Activated CD4-positive, alpha-beta memory T cell treated with anti-CD3 and anti-CD28 coated beads for 36 hours (primary cell): ENCODE measurements at places on chromosomes 16 and 17. TPM values are rescaled to one million over a fixed set of nuclear protein-coding genes. Genes with fewer than 3 reads are reported as not detected.

The ADAMTS18 gene
- not detected for total RNA-seq

The SNX20 gene
- total RNA-seq, result 56.9 TPM

The KRTAP2-4 gene
- total RNA-seq, result not detected

The HYDIN gene
- total RNA-seq, result not detected

The CD7 gene
- 574 TPM for total RNA-seq

The HID1 gene
- total RNA-seq, result 2.6 TPM

The KRTAP2-3 gene
- total RNA-seq, result not detected

The MYH3 gene
- 2.4 TPM for total RNA-seq

The SRCIN1 gene
- 0.92 TPM for total RNA-seq

The TMC7 gene
- not detected for total RNA-seq

The ORC6 gene
- 51.7 TPM for total RNA-seq

The OTOP3 gene
- not detected for total RNA-seq

The CCL4 gene
- total RNA-seq, result 966 TPM

DNA sequence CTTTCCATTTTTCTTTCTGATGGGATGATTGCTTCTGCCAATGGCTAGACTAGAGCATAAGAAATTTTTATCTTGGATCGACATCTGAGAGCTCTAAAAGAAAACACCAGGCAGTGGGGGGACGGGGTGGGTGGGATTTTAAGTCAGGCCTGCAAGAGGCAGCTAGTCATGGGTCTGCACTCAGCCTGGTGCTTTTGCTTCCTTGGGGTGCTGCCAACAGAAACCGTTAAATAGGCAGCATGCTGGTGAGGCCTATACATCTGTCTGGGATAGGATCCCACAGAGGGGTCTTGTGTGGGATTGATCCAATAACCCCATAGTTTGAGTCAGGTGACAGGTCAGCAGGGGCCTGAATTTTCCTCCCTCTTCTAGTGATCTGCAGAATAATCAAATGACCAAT is 26.9 kb downstream of the ZNRF1 start:
- H3K4me1 ChIP-seq, result peaks cover 24% of the 10 kb centered on the region
- H3K36me3 ChIP-seq, result peaks cover 18% of the 10 kb centered on the region
- H3K27me3 ChIP-seq, result no peaks in the 10 kb centered on the region
- no peak overlapping the region for H3K4me3 ChIP-seq

DNA sequence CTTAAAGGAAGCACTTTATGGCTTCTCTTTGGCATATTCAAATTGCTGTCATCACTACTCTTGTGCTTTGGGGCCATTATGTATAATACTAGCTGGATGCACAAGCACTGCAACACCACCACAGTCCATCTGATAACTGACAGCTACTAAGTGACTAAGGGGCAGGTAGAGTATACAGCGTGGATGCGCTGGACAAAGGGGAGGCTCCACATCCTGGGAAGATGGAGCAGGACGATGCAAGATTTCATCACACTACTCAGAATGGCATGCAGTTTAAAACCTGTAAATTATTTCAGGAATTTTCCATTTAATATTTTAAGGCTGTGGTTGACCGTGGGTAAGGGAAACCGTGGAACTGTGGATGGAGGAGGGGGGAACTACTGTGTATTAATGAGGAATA is 25.0 kb downstream of the MPRIP start:
- H3K4me1 ChIP-seq, result peaks cover 62% of the 10 kb centered on the region
- no peaks in the 10 kb centered on the region for H3K27me3 ChIP-seq
- no peak for DNase-seq

DNA sequence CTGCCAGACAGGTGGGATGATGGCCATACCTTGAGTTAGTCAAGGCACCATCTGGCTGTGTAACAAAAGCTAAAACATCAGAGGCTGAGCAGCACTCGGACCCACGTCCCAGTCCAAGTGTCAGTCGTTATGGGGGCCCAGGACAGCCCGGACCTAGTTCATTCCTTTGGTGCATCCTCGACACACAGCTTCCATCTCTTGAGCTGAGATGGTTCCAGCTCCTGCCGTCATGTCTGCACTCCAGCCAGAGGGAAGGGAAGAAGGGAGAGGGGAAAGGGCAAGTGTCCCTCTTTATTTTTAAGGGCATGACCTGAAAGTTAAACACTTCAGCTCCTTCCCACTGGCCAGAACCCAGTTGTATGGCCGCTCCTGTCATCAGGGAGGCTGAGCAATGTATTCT is 218.0 kb downstream of the SEC14L1 start:
- no peak overlapping the region for H3K27ac ChIP-seq
- H3K36me3 ChIP-seq, result no peaks in the 10 kb centered on the region
- H3K4me1 ChIP-seq, result peaks cover 12% of the 10 kb centered on the region
- no peaks in the 10 kb centered on the region for H3K27me3 ChIP-seq
- no peak for DNase-seq
- H3K4me3 ChIP-seq, result no peak overlapping the region

- no peak overlapping the region for H3K4me3 ChIP-seq
- peaks cover 7% of the 10 kb centered on the region for H3K27me3 ChIP-seq
- no peak for DNase-seq
- peaks cover 5% of the 10 kb centered on the region for H3K4me1 ChIP-seq
These were observed 18.4 kb upstream of the GPRC5C start for GRCh38 chr17:74413491-74413890.

DNA sequence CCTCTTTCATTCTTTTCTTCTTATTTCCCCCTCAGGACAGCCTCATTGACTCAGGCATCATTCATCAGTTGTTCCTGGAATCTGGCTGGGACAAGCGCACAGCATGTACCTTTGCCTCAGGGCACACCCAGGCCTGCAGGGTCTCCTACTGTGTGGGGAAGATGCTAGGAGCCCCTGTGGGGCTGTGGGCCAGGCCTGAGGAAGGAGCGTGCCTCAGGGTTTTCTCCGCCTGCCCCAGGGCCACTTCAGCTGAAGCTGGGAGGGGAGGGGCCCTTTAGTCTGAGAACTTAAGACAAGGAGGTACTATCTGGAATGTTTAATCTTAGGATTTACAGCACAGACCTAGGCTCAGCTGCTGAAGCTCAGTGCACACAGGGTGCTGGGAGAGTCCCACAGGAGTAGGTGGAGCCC is 7.9 kb downstream of the ELMO3 start:
- peak overlapping the region; percentile 9 for H3K27ac ChIP-seq
- no peak for DNase-seq
- no peaks in the 10 kb centered on the region for H3K36me3 ChIP-seq
- H3K4me3 ChIP-seq, result no peak overlapping the region
- no peaks in the 10 kb centered on the region for H3K27me3 ChIP-seq

- no peaks in the 10 kb centered on the region for H3K4me1 ChIP-seq
- no peak overlapping the region for H3K4me3 ChIP-seq
- no peak overlapping the region for H3K27ac ChIP-seq
- H3K36me3 ChIP-seq, result no peaks in the 10 kb centered on the region
- peaks cover 15% of the 10 kb centered on the region for H3K27me3 ChIP-seq
- peak; percentile 25 for DNase-seq
These were observed 122.4 kb upstream of the NUDT7 start for GRCh38 chr16:77599793-77600415.

DNA sequence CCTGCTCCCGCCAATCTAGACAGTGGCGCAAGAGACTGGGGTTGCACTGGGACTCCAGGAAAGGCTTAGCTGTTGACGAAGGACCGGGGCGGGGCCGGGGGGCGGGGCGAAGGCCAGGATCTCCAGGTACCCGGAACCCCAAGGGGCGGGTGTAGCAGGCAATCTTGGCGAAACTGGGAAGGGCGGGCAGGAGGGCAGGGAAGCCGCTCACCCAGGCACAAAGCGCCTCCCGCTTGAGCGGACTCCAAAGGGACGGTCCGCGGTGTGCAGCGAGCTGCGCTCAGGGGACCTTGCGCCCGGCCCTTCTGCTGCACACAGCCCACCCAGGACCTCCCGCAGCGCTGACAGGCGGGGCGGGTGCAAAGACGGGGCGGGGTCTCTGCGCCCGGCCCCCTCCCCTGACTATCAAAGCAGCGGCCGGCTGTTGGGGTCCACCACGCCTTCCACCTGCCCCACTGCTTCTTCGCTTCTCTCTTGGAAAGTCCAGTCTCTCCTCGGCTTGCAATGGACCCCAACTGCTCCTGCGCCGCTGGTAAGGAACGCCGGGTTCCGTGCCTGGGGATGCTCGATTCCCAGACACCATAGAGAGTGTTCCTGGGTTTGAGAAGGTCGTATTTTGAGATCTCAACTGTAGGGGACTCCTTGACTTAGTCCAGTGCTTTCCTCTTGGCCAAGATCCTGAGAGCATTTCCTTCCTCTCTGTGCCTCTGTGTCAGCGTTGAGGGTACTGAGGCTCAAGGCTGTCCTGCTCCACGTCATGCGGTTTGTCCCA is at the start of gene MT1F:
Gene MT1F (plus strand): TSS at position 405 of the 772 bp plus-strand sequence. CDS start 100 bp downstream, at position 505.
- peak within 1 kb of the TSS; percentile 69 for H3K27ac ChIP-seq
- peaks cover 14% of the 10 kb centered on the region for H3K4me1 ChIP-seq
- H3K36me3 ChIP-seq, result no peaks in the 10 kb centered on the region

DNA sequence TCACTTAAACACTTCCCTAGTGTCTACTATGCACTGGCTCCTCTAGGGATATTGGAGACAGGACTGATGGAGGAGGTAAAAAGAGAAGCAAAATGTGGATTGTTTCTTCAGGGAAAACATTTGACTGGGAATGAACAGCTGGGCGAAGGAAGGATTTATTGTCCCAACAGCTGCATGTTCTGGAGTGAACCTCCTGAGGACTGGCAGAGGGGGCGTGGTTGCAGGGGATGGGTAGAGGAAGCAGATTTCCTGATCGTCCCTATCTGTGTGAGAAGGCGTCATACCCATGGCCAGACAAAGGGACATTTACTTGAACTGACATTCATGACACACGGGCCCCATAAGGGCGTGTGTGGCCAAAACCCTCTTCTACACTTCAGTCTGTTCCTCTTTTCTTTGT is 321.5 kb downstream of the MAP2K4 start:
- no peaks in the 10 kb centered on the region for H3K4me1 ChIP-seq
- H3K27ac ChIP-seq, result no peak overlapping the region
- no peaks in the 10 kb centered on the region for H3K27me3 ChIP-seq
- H3K36me3 ChIP-seq, result no peaks in the 10 kb centered on the region
- DNase-seq, result no peak

DNA sequence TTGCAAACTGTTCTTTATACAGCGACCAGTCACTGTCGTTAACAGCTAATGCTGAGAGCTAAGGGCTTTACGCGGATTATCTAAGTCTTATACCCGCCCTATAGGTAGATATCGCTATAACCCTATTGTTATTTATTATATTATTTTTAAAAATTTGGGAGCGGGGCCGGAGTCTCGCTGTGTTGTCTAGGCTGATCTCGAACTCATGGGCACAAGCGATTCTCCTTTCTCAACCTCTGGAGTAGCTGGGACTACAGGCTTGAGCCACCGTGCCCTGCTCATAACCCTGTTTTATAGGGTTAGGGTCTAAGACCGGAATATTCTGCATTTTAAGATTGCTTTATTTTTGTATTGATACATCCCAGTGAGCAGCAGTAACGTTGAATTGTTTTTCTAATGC is 24.7 kb downstream of the DEF8 start:
- H3K4me3 ChIP-seq, result peak overlapping the region; percentile 95
- H3K27ac ChIP-seq, result peak overlapping the region; percentile 93
- DNase-seq, result no peak
- peaks cover 40% of the 10 kb centered on the region for H3K4me1 ChIP-seq
- no peaks in the 10 kb centered on the region for H3K27me3 ChIP-seq

- H3K36me3 ChIP-seq, result no peaks in the 10 kb centered on the region
- no peak for DNase-seq
- H3K27me3 ChIP-seq, result peaks cover 2% of the 10 kb centered on the region
- no peak overlapping the region for H3K4me3 ChIP-seq
- no peak overlapping the region for H3K27ac ChIP-seq
These were observed 329.9 kb downstream of the KCNJ2 start for GRCh38 chr17:70499067-70499786.

DNA sequence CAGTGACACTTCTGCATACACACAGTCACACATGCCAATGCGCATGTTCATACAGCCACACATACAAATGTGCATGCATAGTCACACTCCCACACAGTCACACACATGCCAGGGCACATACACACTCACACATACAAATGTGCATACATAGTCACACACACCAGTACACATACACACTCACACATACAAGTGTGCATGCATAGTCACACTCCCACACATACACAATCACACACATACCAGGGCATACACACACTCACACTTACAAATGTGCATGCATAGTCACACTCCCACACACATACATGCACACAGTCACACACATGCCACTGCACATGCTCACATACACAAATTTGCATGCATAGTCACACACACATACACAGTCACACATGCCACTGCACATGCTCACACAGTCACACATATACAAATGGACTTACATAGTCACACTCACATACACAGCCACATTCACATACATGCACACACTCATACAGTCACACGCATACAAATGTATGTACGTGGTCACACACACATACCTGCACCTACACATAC is 84.2 kb downstream of the SOCS1 start:
- no peak overlapping the region for H3K4me3 ChIP-seq
- no peaks in the 10 kb centered on the region for H3K27me3 ChIP-seq
- DNase-seq, result no peak
- H3K36me3 ChIP-seq, result peaks cover 24% of the 10 kb centered on the region
- H3K27ac ChIP-seq, result peak overlapping the region; percentile 8

DNA sequence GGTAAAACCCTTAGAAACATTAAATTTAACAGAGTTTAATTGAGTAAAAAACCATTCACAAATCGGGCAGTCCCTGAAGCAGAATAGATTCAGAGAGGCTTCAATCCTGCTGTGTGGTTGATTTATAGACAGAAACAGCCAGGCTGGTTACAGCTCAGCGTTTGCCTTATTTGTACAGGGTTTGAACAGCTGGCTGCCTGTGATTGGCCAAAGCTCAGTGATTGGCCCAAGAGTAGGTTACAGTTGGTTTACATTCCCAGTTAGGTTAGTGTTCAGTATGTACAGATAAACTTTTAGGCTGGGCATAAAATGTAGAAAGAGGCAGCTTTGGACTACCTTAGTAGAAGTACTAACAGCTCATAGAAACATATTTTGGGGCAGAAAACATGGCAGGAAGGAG is 210.4 kb upstream of the ELAC2 start:
- H3K4me1 ChIP-seq, result no peaks in the 10 kb centered on the region
- no peak overlapping the region for H3K4me3 ChIP-seq
- H3K36me3 ChIP-seq, result no peaks in the 10 kb centered on the region
- H3K27ac ChIP-seq, result no peak overlapping the region
- DNase-seq, result no peak

DNA sequence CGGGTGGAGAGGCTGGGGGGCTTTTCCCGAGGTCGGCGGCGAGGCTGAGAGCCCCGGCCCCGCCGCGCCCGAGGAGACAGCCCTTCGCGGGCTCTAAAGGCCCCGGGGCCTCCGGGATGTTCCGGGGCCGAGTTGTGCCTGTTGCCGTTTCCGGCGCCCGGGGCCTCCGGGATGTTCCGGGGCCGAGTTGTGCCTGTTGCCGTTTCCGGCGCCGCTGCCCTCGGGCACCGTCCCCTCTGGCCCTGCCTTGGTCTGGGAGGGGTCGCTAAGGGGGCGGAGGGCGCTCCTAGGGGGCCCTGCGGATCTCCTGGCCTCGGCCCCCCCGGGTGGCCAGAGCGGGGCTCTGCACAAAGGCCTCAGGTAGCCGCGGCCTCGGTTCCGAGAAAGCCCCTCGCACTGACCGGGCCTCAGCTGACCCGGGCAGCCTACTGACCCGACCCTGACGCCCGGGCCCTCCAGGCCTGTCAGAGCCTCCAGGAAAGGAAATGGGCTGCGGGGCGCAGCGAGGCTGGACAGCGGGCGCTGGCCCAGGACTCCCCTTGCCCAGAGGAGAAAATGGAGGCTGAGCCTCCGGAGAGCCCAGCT is 24.2 kb downstream of the ACTG1 start:
- H3K36me3 ChIP-seq, result no peaks in the 10 kb centered on the region
- H3K27ac ChIP-seq, result no peak overlapping the region
- H3K4me1 ChIP-seq, result peaks cover 7% of the 10 kb centered on the region
- DNase-seq, result peak; percentile 38
- peaks cover 4% of the 10 kb centered on the region for H3K27me3 ChIP-seq
